ENCODE measurements at places on chromosomes 6 and 20.
A peak's percentile ranks its signal among the peaks of the same experiment; 100 is the strongest.

- peak; percentile 55 for DNase-seq
These were observed 2.9 kb downstream of the MAP7 start for GRCh38 chr6:136547336-136547735.

GRCh38 chr6:156279261-156279969 is 497.8 kb upstream of the ARID1B start:
- DNase-seq, result peak; percentile 51

DNA sequence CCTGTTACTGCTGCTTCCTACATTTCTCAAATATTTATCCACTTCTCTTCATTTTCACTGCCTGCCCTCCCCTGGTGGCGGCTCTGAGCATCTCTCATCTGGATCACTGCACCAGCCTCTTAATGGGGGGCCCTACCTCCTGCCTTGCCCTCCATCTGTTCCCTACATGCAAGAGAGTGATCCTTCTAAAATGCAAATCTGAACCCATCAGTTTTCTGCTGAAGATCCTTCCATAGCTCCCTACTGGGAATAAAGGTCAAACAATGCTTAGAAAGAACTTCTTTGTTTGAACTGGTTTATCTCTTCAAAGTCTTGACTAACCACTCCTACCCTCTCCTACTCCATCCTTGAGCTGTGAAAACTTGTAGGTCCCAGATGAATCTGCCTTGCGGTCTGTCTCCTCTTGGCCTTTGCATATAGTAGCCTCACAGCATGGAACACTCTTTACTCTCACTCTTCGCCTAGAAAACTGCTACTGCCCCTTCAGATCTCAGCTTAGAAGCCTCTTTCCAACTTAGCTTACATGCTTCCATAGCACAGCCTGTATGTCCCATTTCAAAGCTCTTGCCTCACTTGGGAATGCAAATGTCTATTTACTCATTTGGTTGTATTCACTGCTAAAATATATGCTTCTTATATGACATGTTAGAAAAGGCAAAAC is 119.3 kb downstream of the QRSL1 start:
- DNase-seq, result no peak

DNA sequence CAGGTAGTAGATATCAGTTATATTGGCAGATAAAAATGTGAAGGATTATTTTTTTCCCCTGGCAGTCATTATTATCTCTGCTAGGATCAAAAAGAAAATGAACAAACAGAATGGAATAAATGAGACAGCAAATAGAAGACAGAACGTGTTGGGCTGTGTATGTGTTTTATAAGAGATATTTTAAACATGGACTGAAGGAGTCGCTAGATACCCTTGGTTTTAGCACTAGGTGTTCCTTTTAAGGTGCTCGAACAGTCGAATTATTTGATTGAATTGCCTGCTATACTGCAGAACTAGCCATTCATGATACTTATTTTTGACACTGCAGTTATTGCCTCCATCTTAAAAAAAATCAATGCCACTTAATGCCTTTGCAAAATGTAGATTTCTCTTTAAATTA is 3.7 kb downstream of the GRIK2 start:
- no peak for DNase-seq

DNA sequence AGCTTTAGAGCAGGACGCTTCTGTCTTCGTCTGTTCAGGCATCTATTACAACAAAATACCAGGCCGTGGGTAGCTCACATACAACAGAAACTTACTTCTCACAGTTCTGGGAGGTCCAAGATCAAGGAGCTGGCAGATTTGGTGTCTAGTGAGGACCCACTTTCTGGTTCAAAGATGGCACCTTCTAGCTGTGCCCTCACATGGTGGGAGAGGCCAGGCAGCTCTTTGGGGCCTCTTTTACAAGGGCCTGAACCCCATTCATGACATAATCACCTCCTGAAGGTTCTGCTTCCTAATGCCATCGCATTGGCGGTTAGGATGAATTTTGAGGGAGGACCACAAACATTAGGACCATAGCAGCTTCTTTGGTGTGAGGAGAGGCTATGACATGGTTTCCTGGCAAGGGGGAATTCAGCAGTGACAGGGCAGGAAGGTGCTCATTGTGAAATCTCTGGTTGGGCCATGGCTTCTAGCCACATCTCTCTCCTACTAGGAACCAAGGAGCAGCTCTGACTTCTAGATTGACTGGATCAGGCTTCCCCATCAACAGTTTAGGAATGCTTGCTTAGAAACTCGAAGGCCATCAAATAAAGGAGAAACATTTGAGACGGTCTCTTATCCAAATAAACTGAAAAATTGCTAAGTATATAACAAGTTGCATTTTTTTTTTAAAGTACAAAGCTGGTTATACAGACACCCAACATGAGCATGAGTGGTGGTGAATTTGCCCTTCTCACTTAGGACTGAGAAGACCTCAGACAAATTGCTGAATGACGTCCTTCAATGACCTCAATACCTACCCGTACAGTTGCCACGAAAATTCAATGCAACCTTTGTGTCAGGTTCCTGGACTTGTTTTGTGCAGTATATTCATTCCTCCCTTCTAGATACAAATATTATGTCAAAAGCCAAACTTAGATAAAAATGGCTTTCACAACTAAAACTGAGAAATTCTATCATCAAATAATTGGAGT is 140.7 kb downstream of the ZDHHC14 start:
- DNase-seq, result peak; percentile 20

DNA sequence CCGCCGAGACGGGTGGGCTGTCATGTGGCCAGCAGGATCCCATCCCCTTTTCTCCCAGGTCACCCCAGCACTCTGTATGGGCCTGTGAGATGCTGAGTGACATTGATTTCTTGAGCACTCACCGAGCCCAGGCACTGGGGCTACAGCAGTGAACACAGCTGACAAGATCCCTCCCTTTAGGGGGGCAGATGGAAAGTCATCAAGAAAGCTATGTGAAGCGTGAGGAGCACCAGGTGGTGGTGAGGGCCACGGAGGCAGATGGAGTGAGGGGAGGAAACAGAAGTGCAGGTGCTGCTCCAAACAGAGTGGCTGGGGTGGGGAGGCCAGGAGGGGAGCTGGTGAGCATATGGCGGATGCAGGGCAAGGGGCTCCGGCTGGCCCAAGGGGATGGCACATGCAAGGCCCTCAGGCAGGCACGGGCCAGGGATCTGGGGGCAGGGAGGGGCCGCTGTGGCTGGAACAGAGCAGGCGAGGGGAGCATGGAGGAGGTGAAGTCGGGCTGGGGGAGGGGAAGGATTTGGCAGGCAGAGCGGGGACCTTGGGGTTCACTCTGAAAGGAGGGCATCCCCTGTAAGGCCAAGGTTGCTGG is 184.0 kb downstream of the BMP7 start:
- DNase-seq, result no peak

DNA sequence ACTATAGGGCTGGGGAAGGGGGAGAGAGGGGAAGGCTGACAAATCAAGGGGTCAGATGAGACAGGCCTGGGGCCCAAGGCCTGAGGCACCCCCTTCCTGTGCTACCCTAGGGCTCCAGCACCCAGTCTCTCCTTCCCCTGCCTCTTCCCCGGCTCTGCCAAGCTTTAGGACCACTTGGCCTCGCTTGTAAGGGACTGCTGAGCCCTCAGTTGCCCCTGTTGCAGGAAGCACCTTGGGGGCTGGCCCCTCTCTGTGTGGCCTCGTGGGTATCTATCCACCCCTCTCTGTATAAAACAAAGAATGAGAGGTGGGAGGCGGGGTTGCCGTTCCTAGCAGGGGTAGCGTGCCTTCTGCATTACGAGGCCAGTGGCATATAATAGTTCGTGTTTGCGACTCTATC is 21.4 kb upstream of the SMOC2 start:
- DNase-seq, result no peak

GRCh38 chr6:15384901-15385300 is 139.0 kb downstream of the JARID2 start:
- DNase-seq, result no peak

- no peak for DNase-seq
These were observed 259.8 kb upstream of the SOX4 start for GRCh38 chr6:21333715-21334114.

GRCh38 chr6:92568541-92568940 is 850.8 kb downstream of the EPHA7 start:
- DNase-seq, result no peak

DNA sequence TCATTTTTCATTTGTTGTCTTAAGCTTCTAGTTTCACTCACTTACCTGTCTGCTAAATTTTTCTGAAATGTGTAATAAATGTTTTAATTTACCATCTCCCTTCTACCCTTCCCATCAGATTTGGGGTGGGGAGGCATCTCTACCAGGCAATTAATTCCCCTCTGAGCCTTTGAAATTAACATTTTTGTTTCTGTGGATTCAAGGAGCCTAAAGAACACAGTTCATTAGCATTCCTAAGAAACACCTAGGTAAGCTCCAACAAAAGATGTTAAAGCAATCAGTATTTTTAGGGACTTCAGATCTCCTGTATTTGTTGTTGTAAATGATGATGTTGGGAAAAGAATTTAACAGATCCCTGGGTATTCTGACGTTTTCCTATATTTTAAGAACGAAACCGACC is 6.6 kb downstream of the TOP1 start:
- DNase-seq, result no peak

GRCh38 chr6:19892260-19892659 is 55.1 kb downstream of the ID4 start:
- DNase-seq, result no peak

GRCh38 chr20:15643713-15644112 is 929.5 kb downstream of the KIF16B start:
- DNase-seq, result no peak

GRCh38 chr20:6768228-6769140 is 998 bp downstream of the BMP2 start:
- peak; percentile 2 for DNase-seq
